ENCODE measurements at places on chromosomes 12 and 14.

DNA sequence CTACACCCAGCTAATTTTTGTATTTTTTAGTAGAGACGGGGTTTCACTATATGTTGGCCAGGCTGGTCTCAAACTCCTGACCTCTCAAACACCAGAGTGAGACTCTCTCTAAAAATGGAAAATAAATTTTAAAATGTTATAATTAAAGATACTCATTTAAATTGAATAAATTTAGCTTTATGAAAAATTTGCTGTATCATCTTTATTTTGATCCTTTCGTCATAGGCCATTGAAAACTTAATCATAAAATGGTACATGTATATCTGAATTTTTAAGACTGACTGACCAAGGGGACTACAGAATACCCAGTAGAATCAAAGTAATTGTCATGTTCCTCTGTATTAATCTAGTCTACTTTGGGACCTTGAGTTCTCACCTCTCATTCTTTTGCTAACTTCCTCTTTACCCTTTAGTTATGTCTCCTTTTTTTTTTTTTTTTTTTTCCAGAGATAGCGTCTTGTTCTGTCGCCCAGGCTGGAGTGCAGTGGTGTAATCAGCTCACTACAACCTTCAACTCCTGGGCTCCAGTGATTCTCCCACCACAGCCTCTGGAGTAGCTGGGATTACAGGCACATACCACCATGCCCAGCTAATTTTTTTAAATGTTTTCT lies 9.5 kb downstream of the RAB5B start:
- no peak for DNase-seq

GRCh38 chr12:27177706-27178105 lies 66.4 kb upstream of the STK38L start:
- no peak for DNase-seq

GRCh38 chr12:49031573-49032161 lies 13.1 kb upstream of the PRKAG1 start:
- no peak for DNase-seq

DNA sequence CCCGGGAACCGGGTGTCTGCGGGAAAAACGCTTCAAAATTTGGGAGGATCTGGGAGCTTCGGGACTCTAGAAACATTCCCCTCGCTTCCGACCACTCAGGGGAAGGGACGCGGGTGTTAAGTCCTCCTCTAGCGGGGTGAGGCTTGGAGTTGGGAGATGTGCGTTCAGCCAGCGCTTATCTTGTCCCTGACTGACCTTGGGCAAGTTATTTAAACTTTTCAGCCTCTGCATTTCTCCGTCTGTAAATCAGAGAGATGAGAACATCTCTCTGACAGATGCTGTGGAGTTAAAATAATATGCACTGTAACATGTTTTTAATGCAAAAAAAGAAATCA lies 76.9 kb upstream of the ANO4 start:
- no peak for DNase-seq

DNA sequence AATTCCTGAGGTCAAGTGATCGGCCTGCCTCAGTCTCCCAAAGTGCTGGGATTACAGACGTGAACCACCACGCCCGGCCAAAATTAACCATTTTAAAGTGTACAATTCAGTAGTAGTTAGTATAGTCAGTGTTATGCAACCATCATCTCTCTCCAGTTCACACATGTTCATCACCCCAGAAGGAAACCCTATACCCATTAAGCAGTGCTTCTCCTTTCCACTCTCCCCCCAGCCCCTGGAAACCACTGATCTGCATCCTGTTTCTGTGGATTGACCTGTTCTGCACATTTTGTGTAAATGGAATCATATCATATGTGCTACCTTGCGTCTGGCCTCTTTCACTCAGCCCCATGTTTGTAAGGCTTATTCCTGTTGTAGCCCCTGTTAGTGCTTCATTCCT lies 52.2 kb downstream of the PHETA1 start:
- DNase-seq, result no peak

GRCh38 chr14:30958555-30959407 lies 66.7 kb upstream of the AP4S1 start:
- no peak for DNase-seq

GRCh38 chr14:30108975-30109700 lies 181.5 kb upstream of the PRKD1 start:
- DNase-seq, result no peak

- no peak for DNase-seq
Observed at GRCh38 chr14:68619790-68620574, 172.9 kb downstream of the ZFP36L1 start.

GRCh38 chr12:77256956-77257355 lies 191.6 kb upstream of the E2F7 start:
- no peak for DNase-seq

- DNase-seq, result no peak
Observed at GRCh38 chr12:1517734-1518525, 76.5 kb downstream of the FBXL14 start.

GRCh38 chr14:51654533-51654845 lies 2.8 kb downstream of the FRMD6 start:
- no peak for DNase-seq

GRCh38 chr12:47705229-47705565 lies 633 bp downstream of the RPAP3 start:
- DNase-seq, result no peak

DNA sequence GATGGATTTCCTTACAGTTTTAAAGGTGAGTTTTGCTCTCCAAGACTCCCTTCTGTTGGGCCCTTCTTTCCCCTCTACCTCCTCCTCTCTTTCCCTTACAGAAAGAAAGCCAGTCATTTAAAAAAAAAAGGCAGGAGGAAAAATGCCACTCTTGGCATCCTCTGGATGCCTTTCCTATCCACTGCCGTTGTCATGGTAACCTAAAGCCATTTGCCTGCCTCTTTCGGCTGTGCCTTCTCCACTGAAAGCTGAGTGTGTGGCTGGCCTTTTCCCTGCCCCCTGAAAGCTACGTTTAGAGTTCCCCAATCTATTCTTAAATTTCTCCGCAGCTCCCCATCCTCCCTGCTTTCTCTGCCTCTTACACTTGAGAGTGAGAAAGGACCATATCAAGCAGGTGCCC lies 67.1 kb downstream of the TUNAR start:
- DNase-seq, result no peak

GRCh38 chr12:96047229-96048211 lies 12.1 kb upstream of the LTA4H start:
- no peak for DNase-seq

GRCh38 chr14:26595926-26596542 lies 1.8 kb downstream of the NOVA1 start:
- DNase-seq, result no peak

- no peak for DNase-seq
Observed at GRCh38 chr12:109461846-109462756, 15.0 kb downstream of the KCTD10 start.

Data from CD4-positive, alpha-beta T cell (primary cell).